ENCODE measurements at places on chromosomes 2 and 18.

- DNase-seq = no peak
These were observed 47.8 kb downstream of the ZNF804A start for GRCh38 chr2:184646177-184646576.

DNA sequence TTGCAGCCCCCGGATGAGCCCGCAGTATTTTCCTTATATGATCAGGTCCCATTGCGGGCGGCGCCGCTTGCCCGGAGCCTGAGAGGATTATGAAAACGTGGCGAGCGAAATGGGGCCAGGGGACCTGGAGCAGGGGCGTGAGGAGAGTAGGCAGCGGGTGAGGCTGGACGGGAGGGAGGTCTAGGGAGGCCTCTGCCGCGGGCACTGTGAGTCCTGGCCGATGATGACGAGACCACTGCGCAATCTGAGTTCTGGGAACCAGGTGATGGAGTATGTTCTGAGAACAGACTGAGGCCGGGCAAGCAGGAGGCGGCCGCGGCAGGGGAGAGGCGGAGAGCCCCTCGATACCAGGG is 790 bp upstream of the ACAA2 start:
- DNase-seq = peak; percentile 66

DNA sequence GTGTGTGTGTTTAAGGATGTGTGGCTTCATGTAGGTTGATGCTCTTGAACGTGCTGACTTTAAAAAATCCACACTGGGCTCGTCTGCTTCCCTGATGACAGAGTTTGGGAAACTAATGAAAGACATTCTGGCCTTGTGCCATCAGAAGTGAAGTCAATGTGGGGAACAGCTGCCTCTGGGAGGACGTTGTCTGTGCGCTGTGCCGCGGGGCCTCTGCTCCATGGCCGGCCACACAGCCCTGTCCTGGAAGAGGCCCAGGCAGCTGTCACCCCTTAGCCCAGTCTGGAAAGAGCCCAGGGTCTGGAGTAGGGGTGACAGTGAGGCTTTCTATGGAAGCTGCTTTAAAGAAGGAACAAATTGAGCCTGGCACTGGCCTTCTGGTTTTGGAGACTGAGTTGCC is 155.8 kb downstream of the SH3RF3 start:
- DNase-seq = no peak

GRCh38 chr2:200624658-200625057 is 38.8 kb downstream of the AOX1 start:
- DNase-seq = no peak

- no peak for DNase-seq
These were observed 148.6 kb downstream of the WDR7 start for GRCh38 chr18:56799756-56800155.

GRCh38 chr2:110149330-110150220 is 34.0 kb upstream of the MALL start:
- DNase-seq = no peak

GRCh38 chr2:48586433-48586832 is 31.2 kb upstream of the GTF2A1L start:
- DNase-seq = no peak

GRCh38 chr2:183195397-183195796 is 71.2 kb downstream of the NUP35 start:
- DNase-seq = no peak

DNA sequence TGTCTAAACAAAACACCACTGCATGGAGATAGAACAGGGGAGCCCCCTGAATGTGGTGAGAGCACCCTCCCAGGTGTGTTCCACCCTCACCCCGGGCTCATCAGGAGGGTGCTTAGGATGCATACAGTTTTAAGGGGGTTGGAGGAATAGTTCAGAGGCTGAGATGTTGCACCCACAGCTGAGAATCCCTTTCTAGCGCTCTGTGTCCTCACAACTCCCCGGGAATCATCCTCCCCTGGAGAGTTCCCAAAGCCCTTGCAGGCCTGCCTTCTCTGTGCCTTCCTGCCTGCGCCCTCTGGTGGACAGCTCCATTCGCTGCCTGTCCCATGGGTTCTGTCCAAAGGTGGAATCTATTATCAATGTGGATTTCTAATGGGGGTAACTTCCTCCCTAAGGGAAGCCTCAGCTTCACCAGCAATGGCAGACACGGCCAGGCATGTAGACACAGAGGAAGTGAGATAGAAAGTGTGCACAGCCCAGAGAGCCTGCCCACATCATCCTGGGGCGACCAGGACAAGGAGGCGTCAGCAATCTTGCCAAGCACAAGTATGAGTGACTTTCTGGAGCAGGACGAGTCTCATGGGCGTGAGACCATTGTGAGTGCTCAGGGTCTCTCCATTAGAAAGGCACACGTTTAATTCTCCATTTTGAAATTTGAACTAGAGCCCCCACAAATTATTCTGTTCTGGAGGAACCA is 1.2 kb upstream of the UGT1A5 start:
- peak; percentile 75 for DNase-seq

GRCh38 chr2:202171241-202171825 is 67.1 kb downstream of the SUMO1 start:
- DNase-seq = no peak

DNA sequence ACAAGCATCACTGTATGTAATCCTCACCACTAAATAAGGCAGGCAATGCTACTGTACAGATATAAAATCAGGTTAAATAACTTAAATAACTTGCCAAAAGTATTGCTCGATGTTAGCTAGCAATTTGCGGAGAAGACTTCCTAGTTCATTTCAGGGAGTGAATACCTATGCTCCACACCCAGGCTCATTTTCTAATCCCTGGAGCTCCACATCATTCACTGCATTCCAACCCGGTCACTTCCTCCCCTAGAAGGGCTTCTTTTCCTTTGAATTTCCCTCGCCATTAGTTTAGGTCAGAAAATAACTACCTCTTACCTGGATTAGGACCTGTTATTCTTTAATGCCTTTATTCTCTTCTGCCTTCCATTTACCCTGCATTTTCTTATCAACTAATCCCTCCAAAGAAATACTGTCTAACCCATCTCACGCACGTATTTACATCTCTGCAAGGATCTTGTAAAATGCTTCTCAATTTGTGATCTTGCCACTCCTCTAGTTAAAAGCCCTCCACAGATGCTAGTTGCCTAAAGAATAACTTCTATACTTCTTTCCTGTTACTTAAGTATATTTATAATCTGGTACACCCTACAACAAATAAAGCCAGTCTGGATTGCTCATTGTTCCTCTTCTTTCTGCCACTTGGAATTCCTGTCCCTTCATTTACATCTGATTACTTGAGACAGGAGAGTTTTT is 599.8 kb downstream of the NRXN1 start:
- DNase-seq = no peak

GRCh38 chr2:181774685-181775084 is 94.4 kb upstream of the NEUROD1 start:
- no peak for DNase-seq

DNA sequence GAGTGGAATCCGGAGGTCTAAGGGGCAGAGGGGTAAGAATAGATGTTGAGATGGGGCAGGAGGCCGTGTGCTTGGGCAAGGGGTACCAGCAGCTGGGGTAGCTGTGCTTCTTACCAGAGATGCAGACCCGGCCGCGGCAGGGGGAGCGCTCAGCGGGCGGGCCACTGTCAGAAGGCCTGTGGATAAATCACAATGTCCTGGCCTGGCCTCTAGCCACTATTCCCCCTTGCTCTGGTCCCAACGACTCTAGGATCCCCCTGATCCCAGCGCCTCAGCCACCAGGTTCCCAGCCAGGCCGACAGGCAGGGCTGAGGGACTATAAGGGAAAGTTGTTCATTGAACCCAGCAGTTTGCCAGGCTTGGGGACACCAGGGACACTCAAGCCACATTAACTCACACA is 9.0 kb downstream of the WDR54 start:
- DNase-seq = no peak

DNA sequence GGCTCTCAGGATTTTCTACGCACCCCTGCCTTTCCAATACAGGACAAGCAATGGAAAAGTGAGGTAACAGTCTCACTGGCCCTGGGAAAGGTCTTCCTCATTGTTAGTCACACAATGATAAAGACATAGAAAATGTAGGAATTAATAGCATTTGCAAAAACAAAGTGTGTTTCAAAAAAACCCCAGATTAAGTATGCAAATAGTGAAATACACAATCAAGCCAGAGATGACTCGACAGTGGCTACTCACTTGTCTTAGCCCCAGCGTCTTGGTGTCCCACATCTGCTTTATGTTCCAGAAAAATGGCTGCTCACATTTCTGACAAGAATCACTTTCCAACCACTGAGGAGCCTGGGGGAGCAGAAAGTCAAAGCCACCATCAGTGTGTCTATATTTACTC is 47.0 kb upstream of the AP1S3 start:
- no peak for DNase-seq

GRCh38 chr18:73023975-73024374 is 156.2 kb upstream of the NETO1 start:
- DNase-seq = no peak

DNA sequence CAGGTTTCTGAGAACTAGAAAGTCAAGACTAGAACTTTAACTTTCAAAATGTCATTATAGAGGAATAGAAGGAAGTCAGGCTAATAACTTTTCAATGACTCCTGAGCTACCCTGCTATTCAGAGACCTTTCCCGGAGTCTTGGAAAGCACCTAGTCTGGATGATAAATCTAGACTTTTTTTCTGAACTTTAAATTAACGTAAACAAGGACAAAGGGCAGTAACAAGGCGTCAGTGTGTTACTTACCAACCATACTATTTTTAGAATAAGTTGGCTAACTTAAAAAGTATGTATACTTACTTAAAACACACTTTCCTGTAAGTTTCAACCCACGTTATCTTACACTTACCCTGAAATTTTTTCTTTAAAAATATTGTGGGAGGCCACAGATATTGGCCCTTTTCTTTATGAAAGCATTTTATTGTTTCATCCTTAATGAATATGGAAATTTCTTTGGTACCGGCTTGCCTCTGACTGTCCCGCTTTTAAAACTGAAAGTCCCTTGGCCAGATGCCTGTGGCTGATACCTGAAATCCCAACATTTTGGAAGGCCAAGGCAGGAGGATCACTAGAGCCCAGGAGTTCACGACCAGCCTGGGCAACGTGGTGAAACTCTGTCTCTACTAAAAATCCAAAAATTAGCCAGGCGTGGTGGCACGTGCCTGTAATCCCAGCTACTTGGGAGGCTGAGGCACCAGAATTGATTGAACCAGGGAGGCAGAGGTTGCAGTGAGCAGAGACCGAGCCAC is 9.7 kb downstream of the PMAIP1 start:
- DNase-seq = no peak

GRCh38 chr2:26772064-26773001 is 8.2 kb downstream of the SLC35F6 start:
- peak; percentile 99 for DNase-seq

GRCh38 chr18:4721545-4721944 is 266.4 kb upstream of the DLGAP1 start:
- DNase-seq = no peak

DNA sequence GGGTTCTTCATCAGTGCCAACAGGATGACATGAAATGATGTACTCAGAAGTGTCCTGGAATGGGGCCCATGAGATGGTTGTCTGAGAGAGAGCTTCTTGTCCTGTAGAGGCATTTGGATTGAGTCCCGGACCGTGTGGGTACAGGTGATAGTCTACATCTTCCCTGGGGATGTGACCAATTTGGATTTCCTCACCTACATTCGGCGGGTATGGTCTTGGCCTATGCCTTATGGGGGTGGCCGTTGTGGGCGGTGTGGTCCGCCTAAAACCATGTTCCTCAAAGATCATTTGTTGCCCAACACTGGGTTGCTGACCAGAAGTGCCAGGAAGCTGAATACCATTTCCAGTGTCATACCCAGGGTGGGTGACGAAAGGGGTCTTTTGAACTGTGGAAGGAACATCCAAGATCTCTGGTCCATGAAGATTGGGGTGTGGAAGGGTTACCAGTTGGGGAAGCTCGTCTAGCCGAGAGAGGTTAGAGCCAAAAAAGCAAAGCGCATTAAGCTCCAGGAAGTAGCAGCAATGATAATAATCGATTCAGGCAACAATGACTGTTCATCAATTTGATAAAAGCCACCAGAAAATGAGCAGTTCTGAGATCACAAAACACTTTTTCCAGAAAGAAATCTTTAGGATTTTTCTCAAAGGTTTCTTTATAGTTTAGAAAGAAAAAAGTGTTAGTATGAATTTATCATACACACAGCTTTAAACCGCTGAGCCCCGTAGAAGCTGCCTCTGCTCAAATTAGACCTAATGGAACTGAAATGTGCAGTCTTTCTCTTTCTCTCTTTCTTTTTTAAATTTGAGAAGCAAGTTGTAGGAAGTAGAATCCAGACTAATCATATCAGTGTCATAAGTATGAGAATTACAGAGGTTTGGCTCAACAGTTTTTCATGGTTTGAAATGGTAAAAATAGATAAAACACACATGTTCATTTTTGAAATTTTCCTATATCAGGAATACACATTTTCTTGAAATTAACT is 60.3 kb downstream of the ATIC start:
- DNase-seq = no peak

DNA sequence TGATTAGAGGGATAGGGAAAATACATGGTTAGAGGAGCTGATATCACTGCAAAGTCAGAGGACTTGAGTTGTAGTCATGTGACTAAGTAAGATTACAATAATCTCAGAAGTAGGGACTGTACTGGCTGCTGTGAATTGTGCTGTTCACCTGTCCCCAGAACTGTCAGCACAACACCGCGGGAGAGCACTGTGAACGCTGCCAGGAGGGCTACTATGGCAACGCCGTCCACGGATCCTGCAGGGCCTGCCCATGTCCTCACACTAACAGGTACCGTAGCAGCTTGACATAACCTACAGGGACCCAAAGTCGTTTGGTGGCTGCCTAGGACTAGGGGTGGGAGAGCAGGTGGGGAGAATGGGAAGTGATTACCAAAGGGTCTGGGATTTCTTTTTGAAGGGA is 132.8 kb upstream of the TTC39C start:
- DNase-seq = no peak

DNA sequence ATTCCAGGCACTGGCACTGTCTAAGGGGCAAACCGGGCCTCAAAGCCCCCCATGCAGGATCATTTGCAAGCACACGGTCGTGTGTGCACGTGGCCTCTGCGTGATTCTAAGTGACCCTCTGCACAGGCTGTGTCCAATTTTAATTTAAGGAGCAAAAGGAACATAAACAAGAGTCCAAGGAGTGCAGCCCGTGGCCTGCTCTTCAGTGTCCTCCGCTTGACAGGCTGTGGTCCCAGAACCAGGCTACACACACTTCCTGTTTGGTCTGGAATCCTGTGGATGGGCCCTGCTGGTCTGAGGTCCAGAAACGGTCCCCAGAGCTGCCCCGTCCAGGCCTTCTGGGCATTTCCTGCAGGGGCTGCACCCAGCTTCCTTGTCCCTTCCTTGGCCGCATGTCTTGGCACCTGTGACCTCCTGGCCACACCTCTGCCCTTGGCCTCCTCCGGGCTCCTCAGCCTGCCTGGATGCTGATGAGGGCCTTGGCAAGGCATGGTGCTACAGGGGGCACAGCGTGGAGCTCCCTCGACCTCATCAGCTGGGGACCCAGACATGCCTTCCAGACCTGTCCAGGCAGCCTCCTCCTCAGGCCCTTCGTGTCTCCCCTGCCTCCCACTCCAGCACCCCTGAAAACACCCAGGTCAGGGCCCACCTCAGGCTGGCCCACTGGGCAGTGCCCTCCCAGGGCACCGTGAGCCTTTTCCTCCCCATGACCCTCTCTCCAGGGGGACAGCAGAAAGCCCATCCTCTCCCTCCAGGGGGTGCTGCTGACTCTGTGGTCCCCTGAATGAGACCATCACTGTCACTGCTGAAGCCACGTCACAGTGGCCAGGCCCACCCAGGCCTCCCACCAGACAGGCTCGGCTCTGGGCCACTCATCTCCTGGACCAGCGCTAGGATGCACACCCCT is 136.4 kb upstream of the GPC1 start:
- no peak for DNase-seq

GRCh38 chr2:143717536-143718168 is 588.4 kb downstream of the ARHGAP15 start:
- no peak for DNase-seq

GRCh38 chr18:57759650-57760049 is 43.5 kb downstream of the ATP8B1 start:
- DNase-seq = no peak

- DNase-seq = no peak
These were observed 146.0 kb downstream of the NRXN1 start for GRCh38 chr2:50885948-50886347.

All from tibial artery (tissue), 4 donors.